Endodermal cell (in vitro differentiated cells): ENCODE measurements at places on chromosomes 6 and 20.

GRCh38 chr20:51376111-51376510 is 166.4 kb downstream of the NFATC2 start:
- no peak for DNase-seq

DNA sequence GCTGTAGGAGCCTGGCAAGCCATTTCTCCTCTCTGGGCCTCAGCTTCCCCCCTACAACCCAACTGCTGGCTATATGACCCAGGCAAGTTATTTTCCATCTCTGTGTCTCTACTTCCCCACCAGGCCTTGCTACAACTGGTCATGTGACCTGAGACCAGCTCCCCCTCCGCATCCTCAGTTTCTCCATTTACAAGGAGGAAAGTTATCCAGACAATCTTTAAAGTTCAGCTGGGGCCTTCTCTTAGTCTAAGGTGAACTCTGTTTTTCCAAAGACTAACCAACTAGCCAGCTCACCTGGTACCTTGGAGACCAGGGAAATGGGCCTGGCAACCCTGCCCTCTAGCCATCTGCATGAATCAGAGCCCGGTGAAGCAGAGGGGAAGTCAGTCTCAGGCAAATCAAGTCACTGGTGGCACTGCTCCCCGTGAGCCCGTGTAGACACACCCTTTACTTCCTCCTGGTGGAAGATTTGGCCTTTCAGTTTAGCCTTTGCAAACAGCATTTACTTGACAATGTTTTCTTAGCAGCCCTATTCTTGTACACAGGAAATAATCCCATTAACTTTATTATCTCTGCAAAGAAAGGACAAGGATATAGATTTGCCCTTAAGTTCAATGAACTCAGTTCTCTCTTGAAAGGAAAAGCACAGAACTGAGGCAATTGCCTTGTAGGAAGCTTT is 157.7 kb downstream of the VEGFA start:
- no peak for DNase-seq

DNA sequence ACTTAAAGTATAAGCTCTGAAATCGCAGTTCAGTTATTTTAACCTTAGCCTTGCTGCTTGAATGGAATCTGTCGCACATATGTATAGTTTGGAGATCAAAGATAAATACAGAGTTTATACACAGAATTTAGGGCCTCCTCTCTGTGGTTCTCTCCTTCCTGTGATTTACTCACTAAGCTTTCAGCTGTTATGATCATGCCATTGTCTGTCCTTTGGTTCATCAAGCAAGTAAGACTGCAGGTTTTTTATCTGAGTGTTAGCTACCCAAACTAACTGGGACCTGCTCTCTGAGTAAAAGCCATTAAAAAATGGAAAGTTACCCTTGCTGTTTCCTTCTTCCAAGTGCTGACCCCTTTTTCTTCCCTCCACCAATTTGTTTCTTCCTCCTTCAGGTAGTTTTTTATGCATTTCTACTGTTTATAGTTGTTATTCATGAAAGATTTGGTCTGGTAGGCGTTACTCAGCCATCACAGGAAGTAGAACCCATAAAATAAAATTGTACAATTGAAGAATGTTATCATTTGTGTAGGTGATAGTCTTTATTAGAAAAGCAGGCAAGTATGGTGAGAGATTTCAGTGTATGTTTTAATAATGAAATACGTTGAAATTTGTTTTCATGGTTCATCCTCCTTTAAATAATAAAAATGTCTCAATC is 33.7 kb upstream of the SUMO4 start:
- DNase-seq = no peak

DNA sequence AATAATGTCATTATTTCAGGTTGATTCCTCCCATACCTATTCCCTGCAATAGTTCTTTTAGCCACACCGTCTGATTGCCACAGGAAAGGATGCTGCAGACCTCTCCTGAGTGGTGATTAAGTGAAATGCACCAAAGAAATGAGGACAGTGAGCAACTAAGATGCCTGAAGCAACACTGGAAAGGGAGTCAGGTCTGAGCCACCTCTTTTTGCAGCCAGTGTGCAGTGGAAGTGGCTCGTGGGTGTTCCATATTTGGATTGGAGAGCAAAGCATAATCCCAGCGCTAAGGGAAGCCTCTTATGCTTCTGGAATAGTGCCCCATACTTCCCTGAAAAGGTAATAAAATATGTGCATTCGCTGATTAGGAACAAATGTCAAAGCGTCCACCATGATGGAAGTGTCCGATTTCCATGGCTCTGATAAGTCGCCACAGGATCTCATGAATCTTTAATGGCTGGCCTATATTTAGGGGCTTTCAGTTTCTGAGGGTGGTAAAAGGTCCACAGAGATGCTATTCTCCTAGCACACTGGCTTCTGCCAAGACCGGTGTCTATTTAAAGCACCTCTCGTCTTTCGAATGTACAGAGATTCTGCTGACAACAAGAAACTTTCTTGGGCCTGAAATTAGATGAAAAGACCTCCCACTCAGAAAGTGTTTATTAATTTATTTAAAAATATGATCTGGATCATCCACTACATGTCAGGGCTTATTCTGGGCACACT is 253.9 kb downstream of the SLC24A3 start:
- DNase-seq = peak; percentile 4

GRCh38 chr6:79335133-79335674 is 100.7 kb upstream of the HMGN3 start:
- DNase-seq = no peak

- DNase-seq = no peak
Measured at GRCh38 chr20:43178080-43178479, 11.6 kb downstream of the PTPRT start.

DNA sequence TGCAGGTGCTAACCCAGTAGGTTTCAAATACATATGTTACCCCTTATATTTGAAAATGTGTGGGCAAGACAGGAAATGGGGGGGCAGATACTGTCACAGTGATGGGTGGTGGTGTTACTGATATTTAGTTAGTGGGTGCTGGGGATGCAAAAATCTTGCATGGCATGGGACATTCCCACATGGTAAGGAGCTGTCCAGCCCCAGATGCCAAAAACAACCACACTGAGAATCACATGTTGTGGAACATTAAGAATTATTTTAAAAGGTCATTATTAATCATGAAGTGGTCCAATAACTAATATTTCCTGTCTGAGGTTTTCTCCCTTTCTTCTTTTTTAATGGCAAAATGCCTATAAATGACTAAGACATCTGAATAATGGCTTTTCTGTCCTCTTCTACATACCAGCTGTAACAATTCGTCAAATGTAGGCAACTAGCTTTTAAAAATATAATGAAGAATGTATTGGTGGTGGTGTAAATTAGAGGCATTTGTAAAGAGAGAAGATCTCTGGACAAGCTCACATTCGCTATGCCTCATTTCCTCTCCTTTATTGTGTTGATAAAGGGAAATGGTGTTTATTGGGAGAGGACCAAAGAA is 57.3 kb upstream of the SLC35B3 start:
- no peak for DNase-seq

DNA sequence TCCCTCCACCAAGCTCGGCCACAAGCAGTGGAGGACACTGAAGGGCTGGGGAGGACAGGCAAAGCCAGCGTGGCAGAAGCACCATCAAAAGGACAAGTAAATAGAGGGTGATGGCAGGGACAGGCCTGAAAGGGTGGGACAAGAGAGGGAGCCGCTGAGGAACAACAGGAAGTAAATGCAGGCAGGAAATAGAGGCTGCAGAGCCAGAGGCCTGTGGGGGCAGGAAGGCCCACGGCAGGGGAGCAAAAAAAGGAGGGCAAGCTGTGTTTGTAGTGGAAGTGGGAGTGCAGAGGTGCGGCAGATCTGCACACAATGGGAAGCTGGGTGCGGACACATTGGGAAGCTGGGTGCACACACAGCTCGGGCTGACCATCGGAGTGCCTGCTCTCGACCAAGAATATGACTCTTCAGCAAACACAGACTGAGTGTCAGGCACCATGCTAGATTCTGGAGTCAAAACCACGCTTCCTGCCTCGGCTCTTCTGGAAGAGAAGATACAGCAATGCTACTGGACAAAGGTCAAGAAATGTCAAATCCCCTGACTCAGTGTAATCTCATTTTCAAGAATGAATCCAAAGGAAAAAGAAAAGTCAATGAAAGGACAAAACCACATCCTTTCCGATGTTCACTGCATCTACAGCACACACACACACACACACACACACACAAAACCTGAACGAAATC is 40.4 kb upstream of the RAB22A start:
- no peak for DNase-seq

DNA sequence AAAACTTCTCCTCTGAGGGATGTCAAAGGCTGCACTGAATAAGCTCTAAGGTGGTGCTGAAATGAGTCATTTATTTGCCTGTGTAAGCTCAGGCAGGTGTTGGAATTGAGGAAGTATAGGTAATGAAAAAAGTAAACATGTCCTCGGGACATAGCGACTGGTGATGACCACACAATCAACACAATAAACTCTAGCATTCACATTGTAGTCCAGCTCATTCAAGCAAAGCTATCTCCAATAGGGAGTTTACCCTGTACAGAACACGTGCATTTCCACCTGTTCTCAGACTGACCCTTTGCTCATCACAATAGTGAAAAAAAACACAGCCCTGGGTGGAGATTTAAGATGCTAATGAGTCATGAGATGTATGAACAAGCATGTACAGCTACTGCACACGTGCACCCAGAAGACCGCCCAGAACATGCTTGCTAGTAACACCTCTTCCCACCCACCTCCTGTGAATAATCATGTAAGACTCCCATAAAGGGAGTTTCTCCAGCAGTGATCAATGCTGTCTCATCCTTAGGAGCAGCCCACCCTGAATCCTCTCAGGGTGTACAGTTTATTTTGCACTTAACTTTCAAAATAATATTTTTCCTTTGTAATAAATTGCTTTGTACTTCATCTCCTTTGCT is 33.0 kb upstream of the POU5F1 start:
- no peak for DNase-seq

- no peak for DNase-seq
Measured at GRCh38 chr6:89970072-89970471, 75.8 kb downstream of the GJA10 start.

DNA sequence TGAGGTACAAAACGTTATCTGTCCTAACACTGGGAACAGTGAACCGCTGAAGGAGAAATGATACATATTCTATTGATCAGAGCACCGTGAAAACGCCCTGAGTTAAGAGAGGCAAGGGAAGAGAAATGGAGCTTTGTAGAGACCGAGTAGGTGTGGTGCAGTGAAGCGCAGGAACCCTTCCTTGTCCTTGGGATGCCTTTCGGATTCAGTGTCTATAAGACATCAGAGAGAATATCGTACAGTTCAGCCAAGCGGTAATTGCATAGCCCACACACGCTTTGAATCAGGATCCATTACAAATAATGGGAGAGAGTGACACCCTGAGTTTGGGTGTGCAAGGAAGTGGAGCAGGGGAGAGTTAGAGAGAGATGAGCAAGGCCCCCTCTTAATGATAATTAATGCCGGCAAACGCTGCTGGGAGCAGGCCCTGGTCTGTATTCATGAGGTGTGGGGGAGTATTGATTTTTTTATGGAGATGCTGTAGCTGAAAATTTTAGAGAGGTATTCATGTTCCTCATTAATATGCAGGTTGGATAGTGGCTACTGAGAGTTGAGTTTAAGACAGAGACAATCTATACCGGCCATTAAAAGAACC is 20.7 kb downstream of the NOX3 start:
- DNase-seq = no peak

DNA sequence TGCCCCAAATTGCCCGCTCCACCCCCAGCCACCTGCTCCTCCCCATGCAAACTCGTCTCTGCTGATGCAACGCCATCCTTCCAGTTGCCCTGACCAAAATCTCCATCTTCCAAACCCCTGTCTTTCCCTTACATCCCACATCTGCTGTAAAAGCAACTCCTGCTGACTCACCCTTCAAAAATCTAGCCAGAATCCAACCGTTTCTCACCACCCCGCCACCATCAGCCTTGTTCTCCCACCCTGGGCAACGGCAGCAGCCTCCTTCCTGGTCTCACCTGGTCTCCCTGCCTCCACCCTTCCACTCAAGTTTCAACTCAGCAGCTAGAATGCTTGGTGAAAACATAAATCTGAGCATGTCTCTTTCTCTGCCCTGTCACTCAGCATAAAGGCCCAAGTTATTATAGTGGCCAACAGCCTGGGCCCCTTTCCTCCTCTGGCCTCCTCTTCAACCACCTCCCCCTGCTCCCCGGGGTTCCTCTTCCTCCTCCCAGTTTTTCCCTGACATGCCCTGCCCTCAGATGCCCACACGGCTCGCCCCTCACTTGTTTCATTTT is 7.2 kb upstream of the SYNJ2 start:
- DNase-seq = peak; percentile 52

DNA sequence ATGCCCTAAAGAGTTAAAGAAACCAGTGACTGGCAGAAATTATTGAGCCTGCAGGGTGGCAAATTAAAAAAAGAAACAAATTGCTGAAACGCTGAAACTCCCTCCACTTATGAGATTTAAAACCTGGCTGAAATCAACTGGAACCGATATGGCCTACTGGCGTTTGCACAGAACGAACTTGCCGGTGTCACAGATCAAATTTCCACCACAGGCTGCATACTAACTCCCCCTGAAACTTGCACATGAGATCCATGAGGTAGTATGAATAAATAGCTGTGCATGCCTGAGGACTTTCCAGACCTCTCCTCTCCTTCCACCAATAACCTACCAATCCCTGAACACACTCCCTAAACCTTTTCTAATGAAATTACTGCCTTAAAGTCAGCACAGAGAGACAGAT is 150.4 kb downstream of the RNGTT start:
- DNase-seq = no peak

DNA sequence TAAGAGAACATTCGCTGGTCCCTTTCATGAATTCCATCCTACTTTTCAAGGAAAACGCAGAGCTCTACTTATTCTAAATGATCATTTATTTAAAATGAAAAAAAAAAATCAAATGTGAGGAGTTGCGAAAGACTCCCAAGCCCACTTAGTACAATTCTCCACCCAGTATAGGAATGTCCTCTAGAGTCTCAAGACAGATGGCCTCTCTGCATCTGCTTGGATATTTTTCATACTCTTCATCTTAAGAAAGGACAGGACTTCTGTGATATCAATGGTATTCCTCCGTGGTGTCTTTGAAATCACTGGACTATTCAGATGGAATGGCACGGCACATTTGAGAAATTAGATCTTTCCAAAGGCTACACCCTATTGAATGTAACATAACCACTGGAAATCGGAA is 107.1 kb downstream of the PTPRK start:
- DNase-seq = no peak

- DNase-seq = peak; percentile 59
Measured at GRCh38 chr20:36121981-36122930, 32.3 kb upstream of the EPB41L1 start.

DNA sequence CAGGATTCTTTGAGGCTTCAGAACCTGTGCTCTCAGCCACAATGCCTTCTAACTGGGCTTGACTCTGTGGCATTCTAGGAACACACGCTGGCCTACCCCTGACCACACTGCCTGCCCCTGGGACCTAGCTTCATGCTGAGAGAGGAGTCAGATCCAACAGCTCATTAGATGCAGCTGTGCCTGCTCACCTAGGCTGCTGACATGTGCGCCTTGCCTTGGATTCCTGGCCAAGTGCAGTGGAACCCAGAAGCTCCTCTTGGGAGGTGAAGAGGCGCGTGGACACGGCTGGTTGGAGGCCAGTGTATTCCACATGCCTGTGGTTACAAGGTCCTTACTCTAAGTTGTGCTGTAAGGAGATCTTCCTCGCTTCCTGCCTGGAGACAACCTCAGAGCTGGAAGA is 24.7 kb upstream of the KCNK16 start:
- no peak for DNase-seq
